Inflammatory macrophage treated with lipopolysaccharide for 4 hours (primary cell): ENCODE measurements at places on chromosomes 6 and 20.

DNA sequence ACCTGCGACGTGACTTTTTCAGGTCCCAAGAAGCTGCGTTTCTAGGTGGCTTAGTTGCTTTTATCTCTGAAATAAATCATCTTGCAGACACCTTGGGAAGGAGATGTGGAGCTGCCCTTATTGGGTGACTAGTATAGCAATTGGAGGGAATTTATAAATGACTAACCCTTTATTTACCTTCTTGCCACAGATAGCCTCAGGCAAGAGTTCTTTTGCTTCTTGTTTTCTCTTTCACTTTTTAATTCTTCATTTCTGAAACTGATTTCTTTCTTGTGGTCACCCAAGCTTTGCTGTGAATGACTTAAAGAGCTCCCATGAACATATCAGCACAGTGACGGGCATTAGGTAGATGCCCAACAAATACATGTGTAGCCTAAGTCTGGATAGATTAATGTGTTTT lies 3.0 kb downstream of the ADGRF4 start:
- DNase-seq = peak; percentile 6

- DNase-seq = peak; percentile 30
Measured at GRCh38 chr20:48945840-48946514, 24.5 kb downstream of the ARFGEF2 start.

GRCh38 chr6:56424064-56424463 lies 176.7 kb upstream of the COL21A1 start:
- no peak for DNase-seq

DNA sequence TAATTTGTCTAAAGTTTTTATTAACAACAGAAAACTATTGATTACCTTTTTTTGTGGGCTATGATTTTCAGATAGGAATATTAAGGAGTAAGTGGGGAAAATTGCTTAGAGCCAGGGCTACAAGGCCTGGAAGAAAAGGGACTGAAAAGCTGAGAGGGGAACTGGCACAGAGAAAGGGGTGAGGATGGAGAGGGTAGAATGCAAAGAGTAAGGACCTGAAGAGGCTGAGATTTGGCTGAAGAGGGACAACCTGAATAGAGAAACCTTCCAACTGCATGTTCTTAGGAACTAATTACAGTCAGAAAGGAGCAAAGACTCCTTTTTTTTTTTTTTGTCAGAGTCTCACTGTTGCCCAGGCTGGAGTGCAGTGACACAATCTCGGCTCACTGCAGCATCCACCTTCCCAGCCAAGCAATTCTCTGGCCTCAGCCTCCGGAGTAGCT lies 16.7 kb downstream of the BTN2A1 start:
- DNase-seq = no peak

GRCh38 chr20:54514028-54514607 lies 38.7 kb downstream of the DOK5 start:
- no peak for DNase-seq

DNA sequence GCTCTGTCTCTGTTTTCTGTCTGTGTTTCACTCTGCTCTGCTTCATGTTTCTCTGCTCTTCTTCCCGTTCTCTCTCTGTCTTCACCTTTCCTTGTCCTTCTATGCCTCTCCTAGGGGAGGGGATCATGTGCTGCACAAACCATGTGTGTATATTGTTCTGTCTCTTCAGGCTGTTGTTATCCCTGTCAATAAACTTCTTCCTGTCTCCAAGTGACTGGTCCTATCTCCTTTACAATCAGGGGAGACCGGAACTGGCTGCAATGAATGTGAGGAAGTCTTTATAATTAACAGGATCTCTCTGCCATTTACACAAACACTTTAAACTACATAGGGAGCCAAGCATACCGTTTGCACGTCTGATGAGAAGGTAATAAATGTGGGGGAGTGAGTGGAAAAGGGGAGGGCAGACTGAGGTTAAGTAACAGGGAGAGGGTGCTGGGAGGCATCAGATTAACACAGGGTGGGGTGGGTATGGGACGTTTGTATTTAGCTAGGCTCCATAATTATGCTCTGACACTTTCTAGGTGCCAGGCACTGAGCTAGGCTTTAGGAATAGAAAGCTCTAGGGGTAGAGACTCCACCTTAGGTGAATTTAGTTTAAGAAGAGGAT lies 626.1 kb downstream of the DHX35 start:
- no peak for DNase-seq

DNA sequence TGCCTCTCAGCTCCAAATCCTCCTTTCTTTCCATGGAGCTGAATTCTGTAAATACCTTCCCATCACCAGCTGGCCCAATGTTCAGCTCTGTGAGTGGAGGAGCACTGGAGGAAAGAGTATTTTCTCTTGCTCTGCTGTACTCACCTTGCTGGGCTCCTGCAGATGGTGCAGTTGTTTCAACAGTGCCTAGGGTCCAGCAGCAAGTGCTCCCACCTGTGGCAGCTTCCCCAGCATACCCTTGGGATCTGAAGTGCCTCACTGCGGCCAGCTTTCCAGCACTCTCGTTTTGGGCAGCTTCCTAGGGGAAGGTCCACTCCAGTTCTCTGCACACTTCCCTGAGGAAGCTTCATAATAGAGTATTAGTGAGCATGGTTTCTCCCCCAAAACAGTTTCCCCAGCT lies 170.9 kb downstream of the ARHGAP18 start:
- DNase-seq = no peak

DNA sequence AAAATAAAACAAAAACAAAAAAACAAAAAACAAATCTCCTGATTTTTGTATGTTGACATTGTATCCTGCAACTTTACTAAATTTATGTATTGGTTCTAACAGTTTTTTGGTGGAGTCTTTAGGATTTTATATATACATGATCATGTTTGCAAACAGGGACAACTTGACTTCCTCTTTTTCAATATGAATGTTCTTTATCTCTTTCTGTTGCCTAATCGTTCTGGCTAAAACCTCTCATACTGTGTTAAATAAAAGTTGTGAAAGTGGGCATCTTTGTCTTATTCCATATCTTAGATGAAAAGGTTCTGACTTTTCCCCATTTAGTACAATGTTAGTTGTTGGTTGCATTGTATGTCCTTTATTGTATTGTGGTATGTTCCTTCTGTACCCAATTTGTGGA lies 261.7 kb upstream of the NOX3 start:
- no peak for DNase-seq

GRCh38 chr6:35248300-35248699 lies 11.2 kb upstream of the ZNF76 start:
- DNase-seq = no peak

- DNase-seq = peak; percentile 64
Measured at GRCh38 chr6:119717942-119718341, 368.4 kb upstream of the MAN1A1 start.

GRCh38 chr6:120935016-120935415 lies 399.3 kb downstream of the TBC1D32 start:
- no peak for DNase-seq

GRCh38 chr6:91449539-91449938 lies 862.7 kb upstream of the MAP3K7 start:
- DNase-seq = no peak

GRCh38 chr6:170402318-170403040 lies 95.9 kb downstream of the FAM120B start:
- no peak for DNase-seq

- no peak for DNase-seq
Measured at GRCh38 chr6:157638779-157639178, 184.3 kb upstream of the SNX9 start.

GRCh38 chr20:2919518-2920245 lies 46.4 kb downstream of the PTPRA start:
- peak; percentile 23 for DNase-seq
